ENCODE measurements at places on chromosomes 2 and 18.
A peak's percentile ranks its signal among the peaks of the same experiment; 100 is the strongest.

- no peak for DNase-seq
Observed at GRCh38 chr2:224221455-224221913, 180.4 kb downstream of the FAM124B start.

DNA sequence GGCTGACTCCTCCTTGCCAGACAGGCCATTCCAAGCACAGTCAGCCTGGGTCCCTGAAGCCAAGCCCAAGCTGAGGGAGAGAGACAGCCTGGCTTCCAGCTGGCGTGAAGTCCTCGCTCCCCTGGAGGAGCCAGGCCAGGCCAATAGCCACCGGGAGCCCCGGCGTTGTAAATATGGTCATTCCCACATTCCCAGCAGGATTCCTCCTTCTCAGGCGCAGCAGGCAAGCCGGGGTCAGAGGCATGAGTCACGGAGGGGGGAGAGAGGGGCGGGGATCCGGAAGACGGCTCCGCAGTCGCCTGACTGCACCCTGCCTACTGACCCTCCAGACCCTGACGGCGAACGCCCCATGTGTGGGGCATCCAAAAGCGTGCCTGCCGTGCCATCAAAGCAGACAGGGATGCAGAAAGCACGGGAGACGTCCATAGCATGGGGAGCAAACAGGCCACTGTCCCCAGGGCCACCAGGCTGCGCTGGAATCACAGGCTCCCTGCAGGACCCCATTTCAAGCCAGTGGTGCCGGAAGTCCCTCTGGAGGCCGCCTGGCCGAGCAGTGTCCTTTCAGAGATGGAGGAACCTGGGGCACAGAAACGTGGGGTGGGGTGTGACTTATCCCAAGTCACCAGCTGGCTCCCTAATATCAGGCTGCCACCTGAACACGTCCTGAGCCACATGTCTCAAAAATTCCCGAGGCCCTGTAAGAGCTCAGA, 48.2 kb downstream of the TWIST2 start:
- no peak for DNase-seq

DNA sequence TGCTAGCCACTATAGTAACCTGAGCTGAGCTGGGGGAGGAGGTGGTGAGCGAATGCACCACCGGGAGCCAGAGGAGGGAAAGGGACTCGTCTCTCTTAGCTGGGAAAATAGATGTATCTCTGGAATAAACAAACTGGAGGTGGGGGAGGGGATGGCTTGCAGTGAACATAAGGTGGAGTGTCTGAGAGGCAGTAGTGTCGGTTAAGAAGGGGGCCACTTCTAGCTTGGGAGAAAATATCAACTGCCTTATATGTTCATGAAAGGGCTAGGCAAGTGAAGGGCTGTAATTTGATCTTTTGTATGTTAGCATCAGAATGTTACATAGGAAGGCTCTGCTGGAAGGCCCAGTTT, 2.2 kb downstream of the SETBP1 start:
- peak; percentile 38 for DNase-seq

GRCh38 chr2:234395891-234396420, 100.9 kb downstream of the ARL4C start:
- DNase-seq: peak; percentile 68

DNA sequence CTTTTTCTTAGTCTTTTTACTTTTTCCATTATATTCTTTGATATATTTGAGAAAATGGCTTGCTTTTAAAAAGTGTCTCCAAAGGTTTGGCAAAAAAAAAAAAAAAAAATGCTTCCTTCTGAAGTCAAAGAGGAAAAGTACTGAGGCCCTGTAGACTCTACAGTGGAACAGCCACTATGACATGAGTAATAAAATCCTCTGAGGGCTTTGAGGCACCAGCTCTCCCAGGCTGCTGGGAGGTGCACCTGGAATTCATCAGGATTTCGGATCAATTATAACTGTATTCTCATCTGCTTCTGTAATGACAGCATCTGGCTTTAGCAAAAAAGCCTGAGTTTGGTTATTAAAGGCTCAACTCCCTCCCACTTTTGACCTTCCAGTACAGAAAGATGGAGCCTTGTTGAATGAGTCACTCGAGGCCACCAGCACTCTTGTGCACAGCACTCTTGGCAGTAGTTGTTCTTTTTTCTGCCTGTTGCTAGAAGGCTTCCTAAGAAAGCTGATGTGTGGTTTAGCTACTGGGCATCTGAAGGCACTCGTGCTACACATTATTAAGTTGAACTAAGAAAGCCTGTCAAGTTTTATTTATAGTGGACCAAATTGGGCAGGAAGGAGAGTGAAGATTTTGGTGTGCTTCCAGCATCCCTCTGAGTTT, 131.3 kb downstream of the PRPF40A start:
- DNase-seq: no peak

DNA sequence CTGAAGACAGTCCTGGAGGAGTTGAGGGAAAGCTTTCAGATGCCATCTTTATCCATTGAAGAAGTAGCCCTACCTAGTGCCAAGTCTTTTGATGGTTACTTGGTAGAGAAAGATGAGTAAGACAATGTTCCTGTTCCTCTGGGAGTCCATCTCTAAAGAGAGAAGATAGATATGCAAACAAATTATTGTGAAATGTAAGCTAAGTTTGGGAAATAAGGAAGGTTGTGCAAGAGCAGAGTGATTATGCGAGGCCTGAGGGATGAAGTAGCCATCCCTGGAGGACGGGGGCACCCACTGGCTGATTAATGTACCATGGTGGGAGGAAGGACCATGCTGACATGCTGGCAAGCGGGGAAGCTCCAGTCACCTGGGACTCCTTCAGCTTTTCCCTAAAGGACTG, 994 bp upstream of the DTNA start:
- no peak for DNase-seq

DNA sequence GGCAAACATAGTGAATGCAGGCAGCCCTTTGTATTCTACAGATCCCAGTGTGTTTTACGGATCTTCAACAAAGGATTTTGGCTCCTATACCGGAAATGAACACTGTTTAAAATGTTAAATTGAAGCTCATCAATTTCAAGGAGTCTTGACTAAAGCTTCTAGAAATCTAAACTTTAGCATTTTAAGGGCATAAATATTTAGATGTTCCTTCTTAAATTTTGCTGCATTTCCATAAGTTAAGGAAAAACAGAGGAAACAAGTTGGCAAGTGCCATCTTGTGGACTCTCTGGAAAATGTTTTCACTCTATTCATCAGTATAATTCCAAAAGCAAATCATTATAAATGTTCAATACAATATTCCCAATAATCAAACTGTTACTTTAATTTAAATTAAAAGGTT, 19.6 kb downstream of the CHN1 start:
- no peak for DNase-seq

GRCh38 chr18:79434607-79435401, 39.1 kb downstream of the NFATC1 start:
- DNase-seq: no peak

- no peak for DNase-seq
Observed at GRCh38 chr2:74503506-74504475, 3.7 kb downstream of the PCGF1 start.

Data from NCI-H2227 treated with DMSO at 0.1 percent for 48 hours (cell line).